D341Med (cell line): ENCODE measurements at places on chromosomes 2 and 18.

GRCh38 chr2:237471438-237472186 lies 15.4 kb upstream of the MLPH start:
- peak; percentile 42 for DNase-seq

- DNase-seq = no peak
Observed at GRCh38 chr2:30371028-30371689, 75.9 kb upstream of the LCLAT1 start.

- DNase-seq = no peak
Observed at GRCh38 chr2:105455488-105456003, 56.7 kb upstream of the FHL2 start.

DNA sequence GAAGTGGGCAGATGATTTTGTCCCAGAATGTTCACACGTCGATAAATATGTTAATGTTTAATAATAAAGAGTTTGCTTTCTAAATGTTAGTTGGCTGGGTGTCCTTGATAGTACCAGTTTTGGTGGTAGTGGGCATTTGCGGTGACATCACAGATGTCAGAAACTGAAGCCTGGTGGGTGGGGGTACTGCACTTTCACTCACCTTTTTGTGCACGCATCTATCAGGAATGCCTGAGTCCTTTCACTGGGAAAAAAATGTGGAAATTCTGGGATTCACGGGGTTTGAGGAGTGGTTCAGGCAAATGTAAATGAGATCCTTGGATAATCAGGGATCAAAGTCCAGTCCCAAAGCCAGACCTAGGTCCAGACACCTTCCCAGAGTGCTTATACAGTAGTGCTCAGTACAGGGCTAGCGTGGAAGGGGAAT lies 3.2 kb downstream of the EPAS1 start:
- no peak for DNase-seq
